ENCODE measurements at places on chromosomes 5 and 9. TPM values are rescaled to one million over a fixed set of nuclear protein-coding genes. Genes with fewer than 3 reads are reported as not detected.

- H3K27me3 ChIP-seq: no peaks in the 10 kb centered on the region
- H3K27ac ChIP-seq: no peak overlapping the region
- H3K4me3 ChIP-seq: no peak overlapping the region
- H3K4me1 ChIP-seq: peaks cover 3% of the 10 kb centered on the region
Observed at GRCh38 chr5:113608113-113608596, 94.7 kb downstream of the YTHDC2 start.

- H3K27ac ChIP-seq: peak overlapping the region; percentile 91
- H3K4me3 ChIP-seq: no peak overlapping the region
- no peaks in the 10 kb centered on the region for H3K27me3 ChIP-seq
- DNase-seq: no peak
- H3K4me1 ChIP-seq: peaks cover 12% of the 10 kb centered on the region
Observed at GRCh38 chr5:176396330-176396729, 7.8 kb downstream of the HIGD2A start.

- no peak overlapping the region for H3K4me3 ChIP-seq
- H3K27ac ChIP-seq: no peak overlapping the region
- peaks cover 22% of the 10 kb centered on the region for H3K36me3 ChIP-seq
- H3K27me3 ChIP-seq: no peaks in the 10 kb centered on the region
Observed at GRCh38 chr5:15524712-15525111, 24.7 kb downstream of the FBXL7 start.

GRCh38 chr9:36665921-36666431 lies 93.3 kb downstream of the MELK start:
- H3K27ac ChIP-seq: peak overlapping the region; percentile 41
- H3K4me3 ChIP-seq: no peak overlapping the region
- H3K27me3 ChIP-seq: no peaks in the 10 kb centered on the region
- peaks cover 23% of the 10 kb centered on the region for H3K4me1 ChIP-seq
- no peak for DNase-seq

- H3K27ac ChIP-seq: no peak overlapping the region
- no peaks in the 10 kb centered on the region for H3K4me1 ChIP-seq
- no peak for DNase-seq
- no peak overlapping the region for H3K4me3 ChIP-seq
Observed at GRCh38 chr5:146662229-146662628, 146.2 kb upstream of the GPR151 start.

TRIM36 gene
- 1.3 TPM for total RNA-seq

- H3K36me3 ChIP-seq: no peaks in the 10 kb centered on the region
- no peak for DNase-seq
- H3K4me1 ChIP-seq: peaks cover 63% of the 10 kb centered on the region
- no peak overlapping the region for H3K4me3 ChIP-seq
Observed at GRCh38 chr5:169003721-169004541, 297.0 kb downstream of the SLIT3 start.

GRCh38 chr5:386432-387341 lies 56.3 kb upstream of the EXOC3 start:
- peaks cover 4% of the 10 kb centered on the region for H3K27me3 ChIP-seq
- peaks cover 25% of the 10 kb centered on the region for H3K36me3 ChIP-seq
- H3K4me3 ChIP-seq: no peak overlapping the region
- no peak for DNase-seq
- H3K4me1 ChIP-seq: peaks cover 19% of the 10 kb centered on the region

- peaks cover 29% of the 10 kb centered on the region for H3K4me1 ChIP-seq
- no peaks in the 10 kb centered on the region for H3K27me3 ChIP-seq
- DNase-seq: no peak
Observed at GRCh38 chr5:24539613-24540012, 105.2 kb downstream of the CDH10 start.

DNA sequence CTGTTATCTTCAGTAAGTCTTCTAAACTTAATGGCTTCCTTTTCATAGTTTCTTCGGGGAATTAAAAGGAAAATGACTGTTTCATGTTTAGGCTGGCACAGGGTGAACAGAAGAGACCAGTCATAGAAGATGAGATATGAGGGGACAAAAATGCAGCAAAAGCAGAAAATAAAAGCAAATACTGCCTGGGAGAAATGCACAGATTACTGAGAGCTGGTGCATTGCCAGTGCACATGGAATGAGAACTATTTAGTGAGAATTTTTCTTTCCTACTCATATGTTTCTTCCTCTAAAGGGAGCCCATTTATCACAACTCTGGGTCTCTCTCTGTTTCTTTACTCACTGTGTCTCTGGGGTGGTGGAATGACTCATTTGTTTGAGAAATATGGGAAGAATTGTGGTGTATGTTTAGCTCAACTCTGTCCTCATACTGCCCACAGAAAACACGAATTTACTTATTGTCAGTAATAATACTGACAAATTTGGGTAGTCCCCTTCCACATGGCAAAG lies 25.9 kb upstream of the ANKRD55 start:
- H3K27ac ChIP-seq: no peak overlapping the region
- peak overlapping the region; percentile 33 for H3K4me3 ChIP-seq
- DNase-seq: no peak
- no peaks in the 10 kb centered on the region for H3K27me3 ChIP-seq
- peaks cover 8% of the 10 kb centered on the region for H3K36me3 ChIP-seq

Measured in mesothelial cell of epicardium (in vitro differentiated cells).